ENCODE measurements at places on chromosomes 2 and 18.
A peak's percentile ranks its signal among the peaks of the same experiment; 100 is the strongest.

DNA sequence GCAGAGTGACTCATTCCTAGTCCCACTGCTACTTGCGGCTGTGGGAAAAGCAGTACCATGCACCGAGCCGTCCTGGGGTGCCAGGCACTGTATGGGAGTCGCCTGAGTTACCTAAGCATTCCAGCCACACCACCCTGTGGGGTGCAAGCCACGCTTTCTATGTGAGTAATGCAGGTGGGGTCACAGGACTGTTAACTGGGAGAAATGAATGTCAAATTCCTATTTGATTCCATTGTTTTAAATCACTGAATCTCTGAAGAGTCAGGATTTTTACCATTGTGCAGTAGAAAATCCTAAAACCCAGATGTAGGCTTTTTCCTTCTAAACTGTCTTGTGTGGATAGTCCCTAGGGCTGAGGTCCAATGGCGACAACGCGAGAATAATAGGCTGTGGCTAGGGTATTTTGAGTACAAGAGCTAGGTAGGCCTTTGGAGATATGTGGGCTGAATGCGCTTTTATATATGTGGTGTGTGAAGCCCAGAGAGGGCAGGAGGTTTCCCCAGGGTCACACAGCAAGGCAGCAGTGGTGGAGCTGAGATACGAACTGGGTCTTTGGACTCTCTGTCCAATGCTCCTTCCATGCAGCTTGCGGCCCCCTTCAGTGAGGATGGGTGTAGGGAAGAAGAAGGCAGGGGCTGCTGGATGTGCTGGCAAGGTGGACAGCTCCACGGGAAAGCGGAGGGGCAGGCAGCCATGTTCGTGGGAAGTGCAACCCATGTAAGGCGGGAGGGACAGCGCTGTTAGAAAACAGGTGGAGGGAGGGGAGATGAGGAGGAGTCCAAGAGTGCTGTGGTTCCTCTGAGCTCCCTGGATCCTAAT lies 83.2 kb downstream of the DDX1 start:
- no peak for DNase-seq

DNA sequence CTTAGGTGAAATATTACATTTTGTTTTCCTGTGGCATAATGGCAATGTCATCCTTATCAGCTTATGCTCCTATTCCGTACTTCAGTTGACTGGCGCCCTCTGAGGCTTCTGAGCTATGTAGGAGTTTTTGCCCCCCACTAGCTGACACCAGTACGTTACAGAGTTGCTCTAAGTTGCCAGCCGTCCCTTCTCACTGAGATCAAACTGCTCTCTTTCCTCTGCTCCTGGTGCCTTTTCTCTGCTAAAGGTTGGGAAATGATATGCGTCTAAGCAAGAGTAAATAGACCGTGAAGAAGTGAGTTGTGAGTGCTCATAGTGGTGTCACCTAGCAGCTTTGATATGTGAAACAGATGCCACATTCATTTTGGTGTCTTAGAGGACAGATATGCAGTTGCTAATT lies 99.2 kb downstream of the RAPGEF4 start:
- DNase-seq: no peak

DNA sequence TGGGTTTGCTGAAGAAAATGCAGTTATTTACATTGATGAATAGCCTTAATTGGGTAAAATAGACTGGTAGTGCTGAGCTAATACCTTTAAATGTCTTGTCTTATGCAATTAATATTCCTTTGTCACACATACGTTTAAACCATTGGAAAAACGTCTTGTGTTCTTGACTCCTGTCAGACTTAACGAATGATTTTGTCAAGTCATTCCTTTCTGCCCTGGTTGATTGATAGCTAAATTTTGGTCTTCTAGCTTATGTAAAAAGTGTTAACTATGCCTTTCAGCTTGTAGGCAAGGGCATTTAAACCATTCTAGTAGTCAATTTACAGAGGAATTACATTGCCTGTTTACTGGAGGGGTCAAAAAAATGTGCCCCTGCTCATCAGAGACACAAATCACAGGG lies 105.8 kb upstream of the LRRTM1 start:
- no peak for DNase-seq

DNA sequence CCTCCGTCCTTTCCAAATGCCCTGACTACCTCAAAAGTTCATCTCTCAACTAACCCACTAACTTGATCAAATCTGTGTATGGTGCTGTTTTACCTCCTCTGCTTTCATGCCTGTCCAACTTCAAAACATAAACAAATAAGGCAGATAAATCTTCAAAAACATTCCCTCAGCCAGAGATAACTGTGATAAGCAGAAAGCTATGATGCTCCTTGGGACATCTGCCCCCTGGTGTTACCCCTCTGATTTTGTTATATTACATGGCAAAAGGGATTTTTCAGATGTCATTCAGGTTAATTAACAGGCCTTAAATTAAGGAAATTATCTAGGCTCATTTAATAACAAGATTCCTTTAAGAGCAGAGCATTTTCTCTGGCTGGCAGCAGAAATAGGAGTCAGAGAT lies 810.8 kb upstream of the CHAC2 start:
- DNase-seq: no peak

DNA sequence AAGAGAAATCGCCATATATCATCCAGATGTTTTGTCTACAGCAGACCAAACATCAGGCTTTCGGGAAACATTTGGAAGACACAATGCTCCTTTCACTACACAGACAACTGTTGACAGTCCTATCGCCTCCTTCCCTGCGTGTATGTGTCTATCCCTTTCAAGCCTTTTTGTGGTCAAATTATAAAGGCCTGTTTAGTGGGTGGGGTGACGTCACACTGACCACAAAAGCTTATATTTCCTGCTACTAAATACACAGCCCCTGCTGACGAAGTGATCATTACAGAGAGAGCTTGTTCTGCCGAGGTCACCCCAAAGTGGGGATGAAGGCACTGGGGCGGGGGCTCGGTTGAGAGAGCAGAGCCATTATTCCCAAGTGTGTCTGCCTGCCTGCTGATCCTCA lies 302.7 kb upstream of the TNP1 start:
- DNase-seq: peak; percentile 74

GRCh38 chr2:6917071-6917760 lies at the start of gene RNF144A:
Gene RNF144A (plus strand): TSS chr2:6917412. CDS start chr2:6996927, 79,515 bp downstream.
- peak; percentile 79 for DNase-seq

DNA sequence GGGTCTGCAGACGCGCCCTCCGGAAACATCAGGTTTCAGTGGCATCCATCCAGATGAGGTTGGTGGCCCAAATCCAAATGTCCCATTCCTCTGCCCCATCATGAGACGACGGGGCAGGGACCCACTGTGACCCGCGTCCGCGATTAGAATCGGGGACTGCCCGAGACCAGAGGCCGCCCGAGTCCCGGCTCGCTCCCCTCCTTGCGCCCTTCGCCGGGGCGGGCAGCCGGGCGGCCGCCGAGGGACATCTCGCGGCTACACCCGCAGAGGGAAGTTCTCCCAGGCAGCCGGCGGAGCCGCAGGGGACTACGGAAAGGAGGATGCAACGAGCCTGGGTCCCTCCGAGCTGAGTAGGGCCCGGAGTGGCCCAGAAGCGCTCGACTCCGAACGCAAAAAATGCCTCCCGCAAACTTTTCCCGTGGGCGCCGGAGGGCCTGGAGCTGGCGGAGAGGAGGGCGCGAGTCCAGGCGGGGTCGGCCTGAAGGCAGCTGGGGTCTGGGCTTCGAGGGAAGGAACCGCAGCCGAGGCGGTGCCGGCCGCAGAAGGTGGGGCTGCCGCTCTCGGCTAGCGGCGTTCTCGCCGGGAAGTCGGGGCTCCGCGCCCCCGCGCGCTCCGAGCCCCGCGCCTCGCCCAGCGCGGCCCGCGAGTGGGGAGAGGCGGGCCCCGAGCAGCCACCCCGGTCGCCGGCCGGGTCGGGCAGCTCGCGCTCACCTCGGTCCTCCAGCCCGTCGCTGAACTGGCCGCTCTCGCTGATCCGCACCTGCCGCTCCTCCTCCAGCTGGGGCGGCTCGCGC lies 580 bp downstream of the TMEM163 start:
- no peak for DNase-seq

- DNase-seq: no peak
Measured at GRCh38 chr2:44676379-44676778, 265.1 kb upstream of the SIX3 start.

DNA sequence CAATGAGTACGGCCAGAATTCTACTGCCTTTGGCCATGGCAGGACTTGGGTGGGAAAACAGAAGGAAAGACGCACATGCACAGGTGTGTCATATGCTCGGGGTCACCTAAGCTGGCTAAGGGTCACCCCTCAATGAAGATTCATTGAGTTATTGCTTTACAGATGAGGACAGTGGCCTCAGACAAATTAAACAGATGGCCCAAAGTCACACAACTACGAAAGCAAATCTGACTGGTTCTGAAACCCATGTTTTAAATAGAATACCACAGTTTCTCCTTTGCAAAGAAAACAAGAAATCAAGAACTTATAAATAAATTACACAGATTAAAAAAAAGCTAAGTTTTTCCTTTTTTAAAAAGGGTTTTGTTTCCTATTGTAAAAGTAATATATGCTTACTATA lies 70.5 kb downstream of the ID2 start:
- DNase-seq: no peak

GRCh38 chr2:108934583-108935245 lies 54.3 kb downstream of the EDAR start:
- no peak for DNase-seq

DNA sequence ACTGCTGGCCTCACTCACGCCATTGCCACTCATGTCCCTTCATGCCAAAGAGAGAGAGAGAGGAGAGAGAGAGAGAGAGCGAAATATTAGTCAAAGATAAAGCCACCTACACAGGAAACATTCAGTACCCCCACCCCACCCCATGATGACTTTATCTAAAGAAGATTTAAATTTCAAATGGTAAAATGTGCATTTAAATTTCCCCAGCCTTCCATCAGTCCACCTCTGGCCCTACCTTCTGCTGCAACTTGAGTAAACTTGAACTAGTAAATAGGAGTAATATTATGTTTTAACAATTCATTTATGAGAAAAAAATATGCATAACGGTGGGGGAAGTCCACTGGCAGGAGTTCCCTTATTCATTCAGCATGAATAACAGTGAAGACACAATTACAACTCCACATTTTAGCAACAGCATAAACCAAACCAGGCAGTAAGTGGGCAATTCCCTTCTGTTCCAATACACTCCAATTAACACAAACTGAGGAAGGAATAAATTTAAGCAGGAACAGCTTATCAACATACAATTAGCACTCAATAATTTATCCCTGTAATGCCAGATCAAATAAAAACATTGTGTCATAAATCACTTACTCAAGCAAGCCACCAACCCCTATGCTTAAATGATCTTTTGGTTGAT lies 264.2 kb downstream of the LNPK start:
- DNase-seq: no peak

- DNase-seq: no peak
Measured at GRCh38 chr18:79523206-79523735, 127.5 kb downstream of the NFATC1 start.

DNA sequence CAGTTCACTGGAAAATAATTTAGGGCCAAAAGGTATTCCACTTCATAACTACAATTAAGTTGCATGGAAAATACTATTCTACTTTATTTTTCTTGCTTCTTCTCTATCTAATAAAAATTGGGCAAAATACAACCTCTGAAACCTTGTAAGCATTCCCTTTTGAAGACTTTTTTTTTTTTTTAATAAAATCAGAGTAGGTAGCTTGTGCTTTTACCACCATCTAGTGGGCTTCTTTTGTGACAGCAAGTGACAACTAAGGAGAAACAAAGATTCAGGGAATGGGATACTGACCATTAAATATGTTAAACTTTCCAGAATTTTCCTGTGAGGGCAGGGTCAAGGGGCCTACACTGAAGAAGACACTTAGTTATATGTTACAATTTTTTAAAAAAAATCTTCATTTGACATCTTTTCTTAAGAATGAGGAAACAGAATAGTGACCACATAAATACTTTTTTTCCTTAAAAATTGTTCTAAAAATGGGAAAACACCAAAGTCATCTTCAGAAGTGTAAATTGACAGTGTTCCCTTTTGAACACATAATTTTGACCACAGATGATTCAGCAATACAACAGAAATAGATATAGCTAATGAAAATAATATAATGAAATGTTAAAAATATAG lies 1183.2 kb upstream of the ACVR2A start:
- DNase-seq: no peak

DNA sequence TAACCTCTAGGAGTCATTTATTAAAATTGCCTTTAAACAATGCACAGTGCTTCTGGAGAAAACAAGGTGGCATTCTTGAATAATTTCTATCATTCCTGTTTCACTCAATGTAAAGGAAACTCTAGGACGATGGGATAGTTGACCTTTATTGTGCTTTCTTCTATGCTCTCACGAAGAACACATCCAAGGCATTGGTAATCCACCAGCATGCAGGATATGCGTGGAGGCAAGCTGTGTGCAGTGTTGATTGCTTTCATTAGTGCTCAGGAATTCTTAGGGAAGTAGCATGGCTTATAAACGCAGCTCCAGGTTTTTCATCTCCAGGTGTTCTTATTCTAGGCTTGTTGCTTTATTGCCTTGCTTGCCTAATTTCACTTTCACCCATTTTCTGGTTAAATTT lies 58.4 kb upstream of the CAVIN2 start:
- no peak for DNase-seq

GRCh38 chr2:112048887-112049286 lies 6.2 kb upstream of the TMEM87B start:
- no peak for DNase-seq

DNA sequence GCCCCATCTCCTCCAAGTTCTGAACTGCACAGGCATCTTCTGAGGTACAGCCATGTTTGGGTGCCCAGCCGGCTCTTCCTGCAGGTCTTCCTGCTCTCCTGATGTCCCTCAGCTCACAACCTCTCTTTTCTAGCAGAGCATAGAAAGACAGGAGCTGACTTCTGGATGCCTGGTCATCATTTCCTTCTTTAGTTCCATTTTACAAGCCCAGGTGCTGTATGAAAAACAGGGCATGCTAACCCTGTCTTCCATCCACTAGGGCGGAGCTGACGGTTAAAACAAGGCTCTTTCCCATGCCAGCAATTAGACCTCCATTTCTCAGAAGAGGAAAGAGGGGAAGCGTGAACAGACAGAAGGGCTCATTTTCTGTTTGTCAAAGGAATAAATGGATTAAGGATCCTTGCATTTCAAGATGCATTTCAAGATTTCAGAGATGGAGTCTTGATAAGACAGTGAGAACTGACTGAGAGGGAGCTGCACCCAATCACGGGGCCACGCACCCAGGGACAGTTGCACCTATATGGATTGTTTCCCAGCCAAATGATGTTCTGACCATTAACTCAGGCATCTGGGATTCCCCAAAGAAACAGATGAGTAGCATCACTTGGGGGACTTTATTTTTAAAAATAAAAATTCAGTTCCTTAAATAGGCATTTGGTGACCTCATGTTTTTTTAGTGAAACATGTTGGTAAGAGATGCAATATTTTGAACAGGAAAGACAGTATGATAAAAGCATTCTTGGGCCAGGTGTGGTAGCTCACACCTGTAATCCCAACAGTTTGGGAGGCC lies 45.8 kb upstream of the EML6 start:
- DNase-seq: no peak

DNA sequence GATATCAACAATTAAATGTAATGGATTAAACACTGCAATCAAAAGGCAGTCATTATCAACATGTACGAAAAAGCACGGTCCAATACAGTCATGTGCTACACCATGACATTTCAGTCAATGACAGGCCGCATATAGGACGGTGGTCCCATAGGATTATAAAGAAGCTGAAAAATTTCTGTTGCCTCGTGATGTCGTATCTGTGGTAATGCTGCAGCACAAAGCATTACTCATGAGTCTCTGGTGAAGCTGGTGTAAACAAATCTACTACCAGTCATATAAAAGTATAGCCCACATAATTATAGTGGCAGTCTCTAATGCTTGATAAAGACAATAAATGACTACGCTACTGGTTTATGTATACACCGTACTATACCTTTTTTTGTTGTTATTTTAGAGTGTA lies 58.4 kb downstream of the RABL2A start:
- DNase-seq: no peak

- DNase-seq: no peak
Measured at GRCh38 chr18:36580266-36580665, 248.5 kb downstream of the TPGS2 start.

Data from left hindlimb (tissue), 1 donor.